ENCODE measurements at places on chromosomes 3 and 15.

DNA sequence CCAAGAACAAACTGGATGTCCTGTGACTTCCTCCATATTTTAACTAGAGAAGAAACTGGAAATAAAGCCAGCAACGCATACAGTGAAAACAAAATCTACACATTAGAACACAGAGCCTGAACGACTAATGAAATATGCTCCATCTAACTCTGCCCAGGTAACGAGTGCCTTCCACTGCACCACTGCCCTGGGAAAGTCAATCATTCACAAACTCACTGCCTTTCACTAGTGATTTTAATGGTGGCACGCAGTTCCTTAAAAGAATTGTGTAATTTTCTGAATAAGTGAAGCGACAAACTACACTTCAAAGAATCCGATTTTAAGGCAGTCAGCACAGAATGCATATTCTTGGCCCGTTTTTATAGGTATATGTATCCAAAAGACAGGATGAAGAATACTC is 416.0 kb downstream of the SHQ1 start:
- DNase-seq = no peak

DNA sequence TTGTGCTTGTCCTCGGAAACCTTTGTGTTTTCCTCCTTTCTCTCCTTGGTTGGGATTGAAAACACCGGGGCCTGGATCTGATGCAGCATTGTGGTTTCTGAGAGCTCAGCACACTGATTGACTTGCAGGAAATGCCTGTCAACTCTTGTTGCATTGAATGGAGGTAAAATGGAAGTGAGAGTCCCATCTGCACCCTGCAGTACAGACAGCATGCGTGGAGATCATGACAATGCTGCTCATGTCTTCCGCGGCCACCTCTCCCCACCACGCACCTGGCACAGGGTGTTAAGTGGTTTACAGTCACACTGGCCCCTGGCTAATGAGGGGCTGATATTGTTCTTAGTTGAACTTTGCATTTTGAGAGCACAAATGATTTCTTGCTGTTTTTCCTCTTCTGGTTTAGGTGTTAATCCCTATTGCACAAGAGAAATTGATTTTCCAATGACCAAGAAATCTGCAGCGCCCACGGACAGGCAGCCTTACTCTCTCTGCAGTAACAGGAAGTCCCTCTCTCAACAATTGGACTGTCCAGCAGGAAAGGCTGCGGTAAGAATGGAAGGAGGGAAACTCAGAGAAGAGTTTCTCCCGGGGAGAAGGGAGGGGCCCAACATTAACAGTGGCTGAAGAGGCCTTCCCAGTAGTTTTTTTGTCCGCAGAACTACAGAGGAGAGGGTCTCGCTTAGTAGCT is 58.5 kb downstream of the STARD5 start:
- DNase-seq = no peak

GRCh38 chr3:113174801-113175485 is 36.4 kb upstream of the BOC start:
- DNase-seq = no peak

DNA sequence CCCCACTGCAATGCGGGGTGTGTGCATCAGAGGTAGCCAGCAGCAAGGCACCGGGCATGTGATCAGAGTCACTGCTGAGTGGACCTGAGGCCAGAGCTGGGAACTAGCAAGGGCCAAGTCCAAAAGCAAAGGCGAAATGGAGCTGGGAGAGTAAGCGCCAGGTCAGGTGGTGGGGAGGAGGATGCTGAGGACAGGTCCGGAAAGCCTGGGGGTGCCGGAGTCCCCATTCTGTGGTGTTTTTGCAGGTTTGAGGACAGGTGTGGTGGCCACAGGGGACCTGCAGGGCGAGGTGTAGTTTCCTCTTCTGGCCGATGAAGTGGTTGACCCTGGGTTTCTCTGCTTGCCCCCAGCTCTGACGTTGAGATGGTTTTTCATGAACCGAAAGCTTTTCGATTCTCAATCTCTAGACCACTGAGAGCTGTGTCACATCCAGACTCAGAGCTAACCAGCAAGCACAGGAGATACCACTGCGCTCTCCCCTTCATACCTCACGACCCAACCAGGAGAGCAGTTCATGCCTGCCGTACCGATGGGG is 35.0 kb upstream of the HES1 start:
- no peak for DNase-seq

GRCh38 chr3:126685493-126685892 is 18.5 kb upstream of the CHCHD6 start:
- DNase-seq = no peak

DNA sequence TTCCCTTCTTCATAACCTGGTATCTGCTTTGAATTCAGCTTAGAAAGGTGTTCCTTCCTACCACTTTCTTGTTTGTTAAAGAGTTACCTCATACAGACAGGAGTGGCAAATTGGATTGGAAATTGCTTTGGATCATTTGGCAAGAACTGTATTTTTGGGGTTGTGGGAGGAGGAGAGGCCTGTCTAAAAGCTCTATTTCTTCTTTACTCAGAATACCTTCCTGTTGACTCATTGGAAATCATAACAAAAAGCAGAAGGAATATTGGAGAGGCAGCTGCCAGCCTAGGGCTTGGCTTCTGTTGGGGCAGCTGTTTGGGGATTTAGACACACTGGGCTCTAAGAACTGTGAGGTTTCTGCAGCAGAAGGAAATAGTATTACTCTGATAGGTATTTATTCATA is 14.2 kb downstream of the IQGAP1 start:
- DNase-seq = peak; percentile 78

GRCh38 chr15:77412972-77413698 is 6.8 kb downstream of the PEAK1 start:
- no peak for DNase-seq

DNA sequence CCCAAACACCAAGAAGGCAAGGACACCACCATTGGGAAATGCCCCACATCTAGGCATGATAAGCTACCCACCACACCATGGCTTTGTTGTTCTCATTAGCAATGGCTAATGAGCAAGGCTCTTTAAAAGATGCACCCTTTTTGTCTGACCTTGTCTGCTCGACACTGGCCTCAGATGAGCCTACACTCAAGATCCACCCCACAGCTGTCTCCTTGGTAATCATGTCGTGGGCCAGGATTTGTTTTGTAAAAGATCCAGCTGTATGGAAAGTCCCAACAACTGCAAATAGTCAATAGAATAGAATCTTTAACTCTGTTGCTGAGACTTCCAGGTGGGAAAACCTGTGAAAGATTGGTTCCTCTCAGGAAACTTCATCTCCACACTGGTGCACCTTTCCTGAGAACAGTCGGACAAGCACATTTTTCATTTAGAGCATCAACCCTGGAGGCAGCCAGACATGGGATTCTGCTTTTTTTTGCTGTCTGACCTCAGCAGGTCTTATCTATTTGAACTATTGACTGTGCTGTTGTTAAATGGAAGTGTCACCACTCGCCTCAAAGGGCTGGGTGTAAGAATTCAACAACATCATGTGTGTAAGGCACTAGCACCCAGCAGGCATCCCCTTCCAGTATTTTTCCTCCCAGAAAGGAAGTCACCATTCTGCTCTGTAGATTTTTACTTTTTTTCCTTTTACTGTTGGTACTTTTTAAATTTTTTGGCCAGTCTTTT is 35.5 kb downstream of the DUT start:
- no peak for DNase-seq

GRCh38 chr3:32438596-32439344 is 47.1 kb downstream of the CMTM7 start:
- DNase-seq = no peak

DNA sequence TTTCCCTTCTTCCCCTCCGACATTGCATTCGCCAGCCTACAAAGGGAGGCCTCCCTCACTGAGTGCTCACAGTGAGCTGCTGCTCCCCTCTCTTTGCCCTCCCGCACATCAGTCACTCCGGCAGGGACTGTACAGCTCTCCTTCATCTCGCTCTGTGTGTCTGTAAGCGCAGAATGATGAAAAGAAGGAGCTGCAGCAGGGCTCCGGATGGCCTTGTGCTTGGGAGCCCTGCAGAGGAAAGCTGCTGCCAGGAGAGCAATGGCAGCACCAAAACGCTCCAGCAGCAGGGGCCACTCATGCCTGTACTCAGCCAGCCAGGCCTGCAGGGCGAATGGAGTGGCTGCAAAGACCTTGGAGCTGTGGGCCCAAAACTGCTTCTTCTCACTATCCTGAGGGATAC is 107.0 kb upstream of the NSMCE3 start:
- no peak for DNase-seq

DNA sequence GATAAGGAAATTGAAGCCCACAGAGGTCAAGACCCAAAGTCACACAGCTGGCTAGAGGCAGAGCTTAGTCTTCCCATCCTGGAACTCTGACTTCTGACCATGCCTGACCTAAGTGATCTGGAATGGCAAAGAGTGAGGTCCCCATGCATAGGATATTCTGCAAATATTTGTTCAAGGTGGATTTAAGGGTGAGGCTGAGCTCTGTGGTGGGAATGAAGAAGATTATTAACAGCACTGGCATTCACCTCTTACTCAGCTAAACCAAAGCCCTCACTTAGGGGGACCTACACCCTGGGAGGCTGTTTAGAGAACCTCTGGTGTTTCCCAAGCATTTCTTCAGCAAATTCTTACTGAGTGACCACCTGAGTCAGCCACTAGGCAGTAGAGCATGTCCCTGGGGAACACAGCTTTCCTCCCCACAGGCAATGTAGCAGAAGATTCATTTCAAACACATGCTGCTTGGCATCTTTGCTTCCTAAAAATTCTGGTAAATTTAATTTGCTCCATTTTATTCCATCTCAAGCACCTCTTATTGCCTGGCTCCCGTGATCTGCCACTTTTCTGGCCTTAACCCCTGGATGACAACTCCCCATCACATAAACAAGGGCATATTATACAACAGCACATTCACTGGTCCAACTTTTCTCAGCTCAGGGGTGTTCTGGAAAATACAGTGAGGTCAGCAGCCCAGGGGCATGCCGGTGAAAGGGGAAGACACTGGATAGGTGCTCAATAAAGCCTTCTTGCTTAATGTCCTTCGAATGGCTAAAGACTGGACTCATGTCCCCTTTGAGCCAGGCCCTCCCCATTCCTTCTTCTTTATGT is 176.0 kb downstream of the ABHD5 start:
- DNase-seq = no peak

GRCh38 chr3:30400926-30401325 is 205.5 kb upstream of the TGFBR2 start:
- no peak for DNase-seq

DNA sequence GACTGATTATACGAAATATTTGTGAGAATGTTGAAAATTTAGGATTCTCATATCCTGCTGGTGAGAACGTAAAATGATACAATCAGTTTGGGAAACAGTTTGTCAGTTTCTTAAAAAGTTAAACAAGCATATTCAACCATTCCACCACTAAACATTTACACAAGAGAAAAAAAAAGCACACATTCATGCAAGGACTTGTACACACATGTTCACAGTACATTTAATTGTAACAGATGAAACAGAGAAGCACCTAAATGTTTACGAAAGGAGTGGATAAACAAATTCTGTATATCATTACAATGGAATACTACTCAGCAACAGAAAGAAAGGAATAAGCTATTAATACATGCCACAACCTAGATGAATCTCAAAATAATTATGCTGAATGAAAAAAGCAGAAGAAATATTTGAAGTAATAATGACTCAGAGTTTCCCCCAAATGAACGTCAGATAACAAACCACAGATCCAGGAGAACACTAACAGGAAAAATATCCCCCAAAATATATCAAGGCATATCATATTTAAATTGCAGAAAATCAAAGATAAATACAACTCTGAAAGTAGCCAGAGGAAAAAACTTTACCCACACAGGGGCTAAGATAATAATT is 14.3 kb downstream of the ANKRD28 start:
- no peak for DNase-seq

DNA sequence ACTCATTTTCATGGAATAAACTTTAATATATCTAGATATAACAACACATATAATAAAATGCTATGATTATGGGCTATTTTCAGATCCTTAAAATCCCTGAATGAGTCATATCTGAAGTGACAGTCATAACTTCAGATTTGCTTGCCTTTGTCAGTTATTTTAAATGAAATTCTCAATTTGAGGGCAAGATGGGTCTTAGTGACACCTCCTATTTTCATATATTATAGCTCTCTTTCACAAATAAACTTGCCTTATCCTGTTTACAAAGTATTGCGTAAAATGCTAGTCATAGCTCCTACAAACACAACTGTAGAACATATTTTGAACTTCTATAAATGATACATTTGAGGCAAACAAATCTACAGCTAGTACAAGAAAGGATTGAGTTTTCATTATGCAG is 6.2 kb upstream of the THRB start:
- DNase-seq = no peak

Data from RKO (cell line).